ENCODE measurements at places on chromosomes 6 and 20. TPM values are rescaled to one million over a fixed set of nuclear protein-coding genes. Genes with fewer than 3 reads are reported as not detected.

DNA sequence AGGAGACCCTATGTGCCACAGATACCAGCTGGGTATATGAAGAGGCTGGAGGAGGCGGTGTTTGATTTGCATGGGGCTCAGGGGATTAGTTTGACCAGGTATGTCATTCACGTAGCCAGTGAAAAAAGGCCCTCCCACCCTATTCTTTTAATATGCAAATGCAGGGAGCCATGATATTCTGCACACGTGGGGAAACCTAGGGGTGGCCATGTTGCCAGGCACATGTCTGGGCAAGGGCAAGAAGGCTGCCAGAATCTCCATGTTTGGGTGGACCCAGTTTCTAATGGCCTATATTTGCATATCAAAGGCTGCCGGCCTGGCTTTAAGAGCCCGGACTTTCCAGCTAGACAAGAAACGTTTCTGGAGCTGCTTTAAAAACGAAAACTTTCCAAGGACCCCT lies 60.4 kb downstream of the SOX4 start:
- DNase-seq: no peak

- DNase-seq: no peak
Observed at GRCh38 chr6:105220186-105220585, 40.4 kb upstream of the POPDC3 start.

- DNase-seq: no peak
Observed at GRCh38 chr6:151679081-151679480, 128.4 kb upstream of the ESR1 start.

GRCh38 chr20:37326666-37327065 lies 19.3 kb upstream of the SRC start:
- no peak for DNase-seq

GRCh38 chr6:70310063-70310694 lies 7.3 kb upstream of the COL9A1 start:
- DNase-seq: no peak

GRCh38 chr6:21871831-21872230 lies 278.3 kb downstream of the SOX4 start:
- no peak for DNase-seq

DNA sequence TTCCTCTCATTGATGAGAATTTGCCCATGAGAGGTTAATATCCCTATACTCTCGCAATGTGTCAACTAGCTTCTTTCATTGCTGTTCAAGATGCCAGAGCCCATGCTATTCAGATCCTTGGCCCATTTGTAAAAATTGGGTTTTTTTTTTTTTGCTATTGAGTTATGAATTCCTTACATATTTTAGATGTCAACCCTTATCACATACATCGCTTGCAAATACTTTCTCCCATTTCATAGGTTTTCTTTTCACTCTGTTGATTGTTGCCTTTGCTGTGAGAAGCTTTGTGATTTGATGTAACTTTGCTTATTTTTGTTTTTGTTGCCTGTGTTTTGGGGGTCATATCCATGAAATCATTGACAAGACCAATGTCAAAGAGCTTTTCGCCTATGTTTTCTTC lies 32.2 kb upstream of the IPCEF1 start:
- DNase-seq: no peak

DNA sequence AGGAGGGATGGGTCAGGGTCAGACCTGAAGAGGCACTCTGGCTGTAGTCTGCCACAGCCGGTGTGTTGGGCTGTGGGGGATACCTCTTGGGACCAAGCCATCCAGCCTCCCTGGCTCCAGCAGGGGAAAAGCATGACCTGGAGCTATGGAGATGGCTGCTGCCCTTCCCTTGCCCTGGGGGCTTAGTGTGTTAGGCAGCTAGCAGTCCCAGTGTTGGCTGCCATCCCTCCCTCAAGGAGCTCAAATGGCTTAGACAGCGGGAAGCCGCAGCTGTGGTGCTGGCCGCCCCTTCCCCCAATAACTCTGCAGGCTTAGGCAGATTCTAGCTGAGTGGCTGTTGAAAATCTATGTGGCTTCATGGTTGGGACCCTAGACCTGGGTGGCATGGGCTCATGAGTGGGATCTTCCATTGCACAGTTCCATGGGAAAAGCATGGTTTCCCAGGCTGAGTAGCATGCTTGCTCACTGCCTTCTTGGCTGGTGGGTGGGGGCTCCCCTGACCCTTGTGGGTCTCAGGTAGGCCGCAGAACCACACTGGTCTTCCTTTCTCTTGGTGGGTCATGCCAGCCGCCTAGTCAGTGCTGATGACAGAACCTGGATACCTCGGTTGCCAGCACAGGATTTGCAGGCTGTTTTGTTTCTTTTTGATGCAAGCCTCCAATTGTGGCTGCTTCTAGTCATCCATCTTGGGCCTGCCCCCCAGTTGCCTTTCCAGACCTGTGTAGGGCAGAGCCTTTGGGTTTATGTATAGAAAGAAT lies 69.0 kb upstream of the AHI1 start:
- no peak for DNase-seq

- DNase-seq: no peak
Observed at GRCh38 chr6:84801250-84801649, 36.9 kb upstream of the TBX18 start.

GRCh38 chr6:169533301-169534038 lies 168.4 kb downstream of the WDR27 start:
- DNase-seq: no peak

DNA sequence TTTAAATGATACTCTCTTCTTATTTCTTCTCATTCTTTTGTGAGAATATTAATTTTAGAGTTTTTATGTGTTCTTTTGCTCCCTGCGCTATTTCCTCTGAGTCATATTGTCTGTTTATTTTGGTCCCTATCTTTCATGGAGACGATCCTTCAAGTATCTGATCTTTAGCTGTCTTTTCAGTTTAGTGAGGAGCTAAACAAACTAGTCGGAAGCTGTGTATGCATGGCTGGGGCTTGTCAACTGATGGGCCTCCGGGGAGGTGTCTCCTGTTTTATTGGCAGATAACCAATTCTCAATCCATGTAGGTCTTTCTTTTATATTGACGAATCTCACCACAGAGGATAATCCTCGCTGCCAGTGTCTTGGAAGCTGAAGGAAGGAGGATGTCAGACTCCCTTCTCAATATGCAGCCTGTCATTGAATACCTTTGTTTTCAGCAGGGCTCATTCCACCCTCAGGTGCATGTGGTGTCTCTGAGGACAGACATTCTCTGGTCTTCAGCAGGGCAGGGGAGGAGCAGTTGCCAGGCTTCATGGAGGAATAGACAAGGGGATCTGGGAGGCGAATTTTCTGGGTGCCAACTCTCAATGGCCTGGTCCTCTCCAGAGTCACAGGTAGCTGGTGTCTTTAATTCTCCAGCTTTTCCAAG lies 64.9 kb downstream of the RNF182 start:
- DNase-seq: no peak

DNA sequence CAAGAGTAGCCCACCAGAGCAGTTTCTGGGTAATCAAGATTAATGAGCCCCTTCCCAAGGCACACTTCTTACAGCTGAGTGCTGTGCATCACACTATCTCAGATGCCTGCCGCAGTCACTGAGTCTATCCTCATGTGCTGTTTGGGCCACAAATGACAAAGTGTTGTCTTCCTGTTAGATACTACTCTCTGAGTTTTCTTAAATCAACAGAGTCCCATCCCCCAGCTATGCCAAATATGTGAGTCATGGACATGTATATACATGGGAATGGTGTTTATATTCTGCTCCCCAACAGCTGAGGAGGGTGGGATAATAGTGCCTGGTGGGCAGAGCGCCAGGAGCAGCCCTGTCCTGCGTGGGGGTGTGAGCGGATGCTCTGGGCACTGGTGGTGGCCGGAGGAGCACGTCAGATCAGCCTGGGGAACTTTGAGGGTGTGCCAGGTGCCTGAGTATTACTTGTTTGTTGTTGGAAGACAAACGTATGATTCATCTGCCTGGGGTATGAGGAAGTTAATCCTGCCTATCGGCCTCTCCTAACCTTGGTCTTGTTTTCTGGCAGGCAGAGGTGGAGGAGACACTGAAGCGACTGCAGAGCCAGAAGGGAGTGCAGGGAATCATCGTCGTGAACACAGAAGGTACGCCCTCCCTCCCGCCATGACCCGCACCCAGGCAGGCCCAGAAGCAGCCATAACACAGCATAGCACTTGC lies 9.6 kb downstream of the DYNLRB1 start:
- DNase-seq: peak; percentile 74

- no peak for DNase-seq
Observed at GRCh38 chr6:20432692-20433091, 31.0 kb downstream of the E2F3 start.

- DNase-seq: no peak
Observed at GRCh38 chr6:82902290-82902689, 163.4 kb downstream of the UBE3D start.

GRCh38 chr6:152129691-152130151 lies 322.2 kb downstream of the ESR1 start:
- no peak for DNase-seq

DNA sequence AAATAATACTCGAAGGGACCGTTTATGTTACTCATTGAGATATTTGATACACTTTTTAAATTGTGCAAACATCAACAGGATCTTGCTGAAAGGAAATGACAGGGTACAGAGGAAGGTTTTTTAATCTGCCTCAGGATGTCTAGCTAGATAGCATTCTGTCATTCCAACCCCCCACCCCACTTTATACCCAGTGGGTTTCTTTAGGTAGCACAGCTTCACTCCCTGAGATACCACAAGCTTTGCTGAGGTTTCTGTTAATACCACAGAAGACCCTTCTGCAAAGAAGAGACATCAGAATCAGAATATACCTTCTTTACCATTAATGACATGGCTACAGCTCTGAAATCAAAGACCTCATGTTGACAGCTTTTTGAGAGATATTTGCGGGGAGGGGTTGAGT lies 1.3 kb downstream of the PHACTR2 start:
- no peak for DNase-seq

DNA sequence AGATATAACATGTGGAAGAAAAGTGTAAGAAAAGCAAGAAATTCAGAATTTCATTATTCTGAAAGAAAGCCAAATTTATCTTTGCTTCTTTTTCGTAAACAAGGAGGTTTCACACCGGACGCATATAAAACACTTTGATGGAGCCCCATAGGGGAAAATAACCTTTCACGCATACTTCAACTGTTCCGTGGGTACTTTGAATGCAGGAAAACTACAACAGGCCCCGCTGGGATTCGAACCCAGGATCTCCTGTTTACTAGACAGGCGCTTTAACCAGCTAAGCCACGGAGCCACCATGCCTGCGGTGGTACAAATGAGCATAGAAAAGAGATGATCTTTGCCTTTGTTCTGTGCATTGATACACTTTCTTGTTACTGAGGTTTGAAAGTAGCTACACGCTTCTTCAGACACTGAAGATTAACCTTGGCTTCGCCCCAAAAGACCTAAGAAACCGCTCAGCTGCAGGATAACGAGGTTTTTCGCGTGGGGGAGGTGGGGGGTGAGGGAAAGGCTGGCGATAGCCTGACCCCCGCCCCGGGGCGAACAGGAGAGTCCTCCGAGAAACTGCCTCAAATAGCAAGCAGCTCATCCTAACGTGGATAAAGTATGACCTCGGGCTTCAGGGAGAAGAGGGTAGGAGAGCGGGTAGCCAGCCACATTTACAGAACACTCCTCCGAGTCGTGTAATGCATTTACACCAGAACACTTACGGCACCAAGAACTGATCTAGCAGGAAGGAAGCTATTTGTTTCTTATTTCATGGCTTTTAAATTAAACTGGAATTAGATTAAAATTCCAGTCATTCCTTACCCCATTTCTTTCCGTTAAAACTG lies 5.3 kb upstream of the HMGN4 start:
- DNase-seq: peak; percentile 93

DNA sequence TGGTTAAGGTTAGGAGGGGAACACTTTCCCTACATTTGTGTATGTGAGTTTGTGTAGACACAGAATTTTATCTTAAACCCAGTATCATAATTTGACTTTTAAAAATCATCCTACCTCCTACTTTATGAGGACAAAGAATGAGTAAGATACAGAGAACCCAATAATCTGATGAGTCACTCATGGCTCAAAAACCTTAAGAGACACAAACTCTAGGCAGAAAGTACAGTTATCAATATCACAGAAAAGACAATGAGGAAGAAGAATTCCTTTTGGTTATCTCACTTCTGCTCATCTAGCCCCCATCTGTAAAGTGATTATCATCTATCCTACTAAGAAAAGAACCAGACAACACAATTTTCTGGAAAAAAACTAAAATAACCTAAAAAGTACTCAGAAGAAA lies 87.7 kb downstream of the EPB41L2 start:
- DNase-seq: no peak

DNA sequence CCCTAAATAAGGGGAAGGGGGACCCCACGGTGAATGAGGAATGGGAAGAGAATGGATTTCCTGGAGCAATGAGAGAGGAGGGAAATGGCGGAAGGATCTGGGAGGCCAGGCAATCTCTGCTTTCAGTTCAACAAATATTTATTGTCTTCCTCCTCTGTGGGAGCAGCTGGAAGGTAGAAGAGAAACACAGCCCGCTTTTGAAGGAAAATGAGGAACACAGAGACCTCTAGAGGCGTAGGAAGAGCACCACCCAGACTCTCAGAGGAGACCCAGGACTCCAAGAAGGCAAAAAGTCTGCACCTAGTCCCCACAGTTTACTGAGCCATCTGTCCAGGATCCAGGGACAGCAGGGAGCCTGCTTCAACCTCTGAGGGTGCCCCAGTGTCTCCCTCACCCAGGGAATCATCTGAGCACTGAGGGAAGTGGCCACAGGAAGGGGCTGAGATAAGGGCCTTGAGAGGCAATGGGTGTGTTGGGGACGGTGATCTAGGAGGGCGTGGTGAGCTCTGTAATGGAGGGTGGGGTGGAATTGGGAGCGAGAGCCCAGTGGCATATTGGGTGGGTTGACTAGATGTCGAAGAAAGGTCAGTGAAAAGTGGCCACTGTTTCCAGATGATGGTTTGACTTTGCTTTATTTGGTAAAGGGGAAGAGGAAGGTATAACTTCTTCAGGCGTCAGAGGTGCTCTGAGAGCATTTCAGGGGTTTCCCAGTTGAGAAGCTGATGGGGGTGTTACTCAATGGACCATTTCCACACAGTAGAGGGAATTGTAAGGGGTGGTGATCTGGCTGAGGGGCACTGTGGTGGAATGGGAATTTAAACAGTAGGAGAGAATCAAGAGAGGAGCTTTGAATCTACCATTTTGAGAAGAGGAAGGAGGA lies 610 bp downstream of the PSORS1C1 start:
- DNase-seq: no peak

- DNase-seq: no peak
Observed at GRCh38 chr20:21100578-21101452, 5.3 kb downstream of the LINC00237 start.

GRCh38 chr6:147742440-147742839 lies 233.9 kb downstream of the SAMD5 start:
- no peak for DNase-seq

The ZNF292 gene
- total RNA-seq: 96.2 TPM

The TMEM217 gene
- 1.6 TPM for total RNA-seq

The DUSP15 gene
- total RNA-seq: 49.5 TPM

The POU5F1 gene
- 0.76 TPM for total RNA-seq

The RNF182 gene
- 0.49 TPM for total RNA-seq

The IL17A gene
- total RNA-seq: not detected

The KCNK17 gene
- total RNA-seq: 2.6 TPM

The SLC4A11 gene
- total RNA-seq: 0.89 TPM
